Activated T-cell treated with anti-CD3 and anti-CD28 coated beads for 1 hour (primary cell): ENCODE measurements at places on chromosomes 3 and 15.

GRCh38 chr3:49025005-49025792 lies 3.3 kb downstream of the NDUFAF3 start:
- no peak for DNase-seq

DNA sequence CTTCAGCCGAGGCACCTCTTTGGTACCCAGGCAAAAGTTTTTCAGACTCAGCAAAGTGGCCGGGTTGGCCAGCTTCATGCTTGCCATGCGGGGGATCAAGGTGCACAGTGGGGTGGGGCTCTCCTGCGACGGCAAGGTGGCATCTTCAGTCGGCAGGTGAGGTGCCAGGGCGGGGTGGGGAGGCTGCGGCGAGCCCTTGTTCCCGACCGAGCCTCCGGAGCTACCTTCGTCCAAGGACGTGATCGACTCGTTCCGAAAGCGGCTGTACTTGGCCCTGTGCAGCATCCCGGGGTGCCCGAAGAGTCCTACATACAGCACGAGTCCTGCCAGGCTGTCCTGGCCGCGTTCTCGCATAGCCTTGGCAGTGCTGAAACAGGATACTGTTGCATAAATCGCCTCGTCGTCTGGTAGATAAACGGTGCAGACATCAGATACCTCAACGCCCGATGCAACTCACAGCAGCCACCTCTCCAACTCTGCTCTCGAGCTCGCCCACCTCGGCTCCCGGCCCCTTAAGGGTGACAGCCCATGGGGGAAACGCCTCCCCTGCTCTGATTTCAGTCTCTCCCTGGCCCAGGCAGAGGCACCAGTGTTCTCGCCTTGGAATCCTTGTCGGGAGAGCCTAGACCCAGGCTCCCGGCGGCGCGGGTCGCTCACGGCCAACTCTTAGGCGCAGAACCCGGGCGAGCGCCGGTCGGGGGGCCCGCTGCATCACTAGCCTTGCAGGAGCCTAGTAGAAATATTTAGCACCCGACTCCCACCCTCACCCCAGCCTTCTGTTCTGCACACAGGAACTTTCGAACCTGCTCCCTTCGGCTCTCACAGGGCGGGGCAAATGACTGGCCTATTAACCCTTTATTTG lies 826 bp downstream of the SHC4 start:
- DNase-seq = no peak

DNA sequence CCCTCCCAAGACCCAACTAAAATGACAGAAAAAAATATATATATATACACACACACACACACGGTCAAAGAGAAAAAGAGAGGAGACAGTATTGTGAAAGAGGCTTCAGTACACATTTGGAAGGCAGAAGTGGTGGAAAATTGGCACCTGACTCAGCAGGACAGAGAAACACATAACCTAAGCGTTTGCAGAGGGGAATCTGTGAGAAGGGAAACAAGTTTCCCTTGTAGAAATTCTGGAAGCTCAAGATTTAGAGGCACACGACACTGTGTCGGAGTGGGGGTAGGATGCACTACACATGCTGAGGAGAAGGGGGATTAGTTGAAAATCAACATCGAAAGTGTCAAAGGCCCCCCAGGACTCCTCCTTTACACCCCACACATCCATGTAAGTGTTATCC lies 53.1 kb downstream of the PAK2 start:
- no peak for DNase-seq

- DNase-seq = peak; percentile 56
Observed at GRCh38 chr3:122794779-122795673, at the start of gene SLC49A4. TSS of gene SLC49A4 (plus strand) at chr3:122795069. CDS start at chr3:122795193, 124 bp downstream.

DNA sequence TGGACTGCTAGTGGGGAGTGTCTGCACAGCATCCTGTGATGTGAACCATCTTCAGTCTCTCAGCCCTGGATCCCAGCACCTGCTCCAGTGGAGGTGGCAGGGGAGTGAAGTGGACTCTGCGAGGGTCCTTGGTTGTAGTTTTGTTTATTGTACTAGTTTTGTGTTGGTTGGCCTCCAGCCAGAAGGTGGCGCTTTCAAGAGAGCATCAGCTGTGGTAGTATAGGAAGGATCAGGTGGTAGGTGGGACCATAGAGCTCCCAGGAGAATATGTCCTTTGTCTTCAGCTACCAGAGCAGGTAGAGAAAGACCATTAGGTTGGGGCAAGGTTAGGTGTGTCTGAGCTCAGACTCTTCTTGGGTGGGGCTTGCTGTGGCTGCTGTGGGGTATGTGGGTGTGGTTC lies 20.9 kb downstream of the NEK11 start:
- no peak for DNase-seq

GRCh38 chr3:4838621-4839022 lies 140.6 kb upstream of the BHLHE40 start:
- no peak for DNase-seq
